ENCODE measurements at places on chromosomes 1 and 21.

DNA sequence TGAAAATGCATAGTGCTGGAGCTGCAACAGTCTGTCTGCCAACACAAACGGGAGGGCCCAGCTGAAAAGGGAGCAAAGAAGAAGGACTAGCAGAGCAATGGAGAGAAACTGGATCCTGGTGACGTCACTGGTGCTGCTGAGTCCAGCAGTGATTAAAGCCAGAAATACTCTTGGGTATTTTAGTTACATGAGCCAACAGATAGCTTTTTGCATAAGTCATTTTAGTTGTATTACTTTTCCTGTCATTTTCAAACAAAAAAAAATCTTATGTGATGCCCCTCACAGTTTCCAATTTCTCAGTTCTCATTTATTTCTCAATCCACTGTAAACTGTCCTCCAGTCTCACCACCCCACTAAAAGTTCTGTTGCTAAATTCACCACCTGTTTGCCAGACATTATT, 38.7 kb upstream of the NEK7 start:
- no peak for DNase-seq

GRCh38 chr1:222263791-222264190, 284.1 kb downstream of the HHIPL2 start:
- no peak for DNase-seq

DNA sequence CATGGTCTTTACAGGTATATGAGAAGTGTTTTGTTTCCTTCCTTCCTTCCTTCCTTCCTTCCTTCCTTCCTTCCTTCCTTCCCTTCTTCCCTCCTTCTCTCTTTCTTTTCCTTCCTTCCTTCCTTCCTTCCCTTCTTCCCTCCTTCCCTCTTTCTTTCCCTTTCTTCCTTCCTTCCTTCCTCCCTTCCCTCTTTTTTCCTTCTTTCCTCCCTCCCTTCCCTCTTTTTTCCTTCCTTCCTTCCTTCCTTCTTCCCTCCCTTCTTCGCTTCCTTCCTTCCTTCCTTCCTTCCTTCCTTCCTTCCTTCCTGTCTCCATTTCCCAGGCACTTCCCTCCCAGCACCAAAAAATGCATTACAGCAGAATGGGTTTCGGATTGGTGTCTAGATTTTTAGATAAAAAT, 235.0 kb upstream of the KIAA0040 start:
- DNase-seq: no peak

DNA sequence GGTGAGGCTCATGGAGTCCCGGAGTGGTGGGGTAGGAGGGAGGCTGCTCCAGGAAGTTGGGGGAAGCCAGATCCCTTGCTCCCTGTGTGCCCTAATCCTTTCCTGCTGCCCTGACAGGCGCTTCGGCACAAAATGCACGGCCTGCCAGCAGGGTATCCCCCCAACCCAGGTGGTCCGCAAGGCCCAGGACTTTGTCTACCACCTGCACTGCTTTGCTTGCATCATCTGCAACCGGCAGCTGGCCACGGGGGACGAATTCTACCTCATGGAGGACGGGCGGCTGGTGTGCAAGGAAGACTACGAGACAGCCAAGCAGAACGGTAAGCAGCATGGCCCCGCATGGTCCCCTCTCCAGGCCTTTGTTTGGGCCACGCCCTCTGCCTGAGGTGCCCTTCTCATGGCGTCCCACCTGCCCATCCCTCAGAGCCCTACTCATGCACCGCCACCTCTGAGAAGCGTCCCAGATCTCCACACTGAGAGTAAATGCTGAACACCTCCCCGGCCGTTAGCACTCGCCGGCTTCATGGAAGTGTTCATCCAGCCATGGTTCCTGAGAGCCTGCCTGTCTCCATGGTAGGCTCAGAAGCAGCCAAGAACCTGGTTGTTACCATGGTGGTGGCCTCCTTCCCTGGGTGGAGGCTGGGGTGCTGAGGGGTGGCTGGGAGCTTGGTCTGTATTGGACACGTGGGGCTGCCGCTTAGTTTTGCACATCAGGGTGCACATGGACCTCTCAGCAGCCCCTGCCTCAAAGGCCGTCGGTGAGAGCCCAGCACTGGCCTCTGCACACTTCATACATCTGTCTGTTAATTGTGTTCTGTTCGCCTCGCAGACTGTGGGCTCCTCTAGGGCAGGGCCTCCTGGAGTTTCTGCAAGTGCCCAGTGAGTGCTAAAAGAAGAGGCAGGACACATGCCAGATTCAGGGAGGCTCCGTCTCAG, 36.5 kb downstream of the LHX4 start:
- DNase-seq: no peak

- no peak for DNase-seq
These were observed 27.6 kb downstream of the SLC44A5 start for GRCh38 chr1:75583282-75583681.

DNA sequence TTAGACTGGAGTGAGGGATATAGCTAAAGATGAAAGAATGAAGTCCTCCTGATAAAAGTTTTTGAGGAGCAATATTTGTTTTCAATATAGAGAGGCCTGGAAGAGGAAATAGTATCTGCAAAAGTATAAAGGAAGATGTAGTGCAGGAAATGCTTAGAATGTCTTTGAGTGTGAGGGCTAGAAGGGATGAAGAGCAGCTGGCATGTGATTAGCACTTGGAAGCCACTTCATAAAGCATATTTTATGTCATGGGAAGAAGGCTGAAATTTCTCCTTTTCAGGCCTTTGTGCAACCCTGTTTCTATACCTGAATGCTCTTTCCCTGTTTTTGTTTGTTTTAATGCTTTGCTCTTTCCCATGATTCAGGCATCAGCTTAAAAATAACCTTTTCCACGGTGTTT, 323.3 kb upstream of the DEPDC1 start:
- DNase-seq: no peak

- no peak for DNase-seq
These were observed 33.0 kb upstream of the LRRC38 start for GRCh38 chr1:13546791-13547190.

GRCh38 chr1:28273216-28273860, 14.0 kb downstream of the SESN2 start:
- no peak for DNase-seq

DNA sequence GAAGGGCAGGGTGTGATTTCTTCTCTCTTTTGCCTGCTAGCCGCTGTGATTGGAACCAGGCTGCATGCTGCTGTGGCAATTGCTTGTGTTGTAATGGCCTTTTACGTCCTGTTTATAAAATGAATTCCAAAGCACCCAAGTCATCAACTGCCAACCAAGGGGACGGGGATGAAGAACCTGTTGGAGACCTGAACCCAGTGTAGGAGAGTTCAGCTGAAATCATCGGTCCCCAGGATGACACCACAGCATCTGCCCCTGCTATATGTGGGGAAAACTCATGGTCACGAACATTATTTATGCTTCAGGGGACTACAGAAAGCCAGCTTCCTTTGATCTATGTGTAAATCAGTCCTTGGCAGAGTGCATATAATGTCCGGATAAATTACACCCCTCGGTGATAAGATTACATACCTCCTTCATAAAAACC, 3.8 kb downstream of the TMEM167B start:
- no peak for DNase-seq

DNA sequence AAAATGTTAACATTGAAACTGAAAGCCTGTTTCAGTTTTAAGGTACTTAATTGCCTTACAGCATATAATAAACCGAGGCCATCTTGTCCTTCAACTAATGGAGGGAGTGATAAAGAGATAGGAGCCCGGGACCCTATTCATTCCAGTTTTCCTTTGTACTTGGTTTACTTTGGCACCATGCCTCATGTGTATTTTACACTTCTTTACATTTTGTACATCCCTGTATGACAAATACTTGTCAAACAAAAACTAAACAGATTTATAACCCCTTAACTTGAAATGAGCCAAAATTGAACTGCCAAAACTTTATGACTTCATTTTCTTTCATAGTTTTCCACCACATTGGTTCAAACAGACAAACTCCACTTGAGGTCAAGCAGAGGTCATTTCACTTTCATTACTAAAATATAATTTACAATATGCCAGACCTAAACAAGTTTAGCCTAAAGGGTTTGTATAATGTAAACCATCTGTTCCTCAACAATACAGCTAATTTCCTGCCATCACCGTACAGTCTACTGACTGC, 30.9 kb upstream of the UBE2U start:
- DNase-seq: no peak
